ENCODE measurements at places on chromosomes 1 and 21. TPM values are rescaled to one million over a fixed set of nuclear protein-coding genes. Genes with fewer than 3 reads are reported as not detected.

RALGPS2 gene
- total RNA-seq: 2.4 TPM

NPL gene
- total RNA-seq: 3.4 TPM

TLCD4 gene
- not detected for total RNA-seq

PRR9 gene
- not detected for total RNA-seq

ALX3 gene
- total RNA-seq: not detected

TMEM269 gene
- total RNA-seq: 0.55 TPM

NAV1 gene
- total RNA-seq: 1.2 TPM

NMNAT2 gene
- total RNA-seq: not detected

SPRR1B gene
- not detected for total RNA-seq

OR2AJ1 gene
- total RNA-seq: not detected

KDF1 gene
- not detected for total RNA-seq

OR2G6 gene
- not detected for total RNA-seq

NOS1AP gene
- total RNA-seq: not detected

RBM11 gene
- not detected for total RNA-seq

SH2D1B gene
- total RNA-seq: 19.5 TPM

TRABD2B gene
- total RNA-seq: not detected

FMO3 gene
- total RNA-seq: not detected

FAM163A gene
- not detected for total RNA-seq

C1orf116 gene
- total RNA-seq: not detected

RHEX gene
- total RNA-seq: not detected

OPRD1 gene
- not detected for total RNA-seq

C8B gene
- not detected for total RNA-seq

WLS gene
- total RNA-seq: not detected

ELAVL4 gene
- not detected for total RNA-seq

VWA5B1 gene
- not detected for total RNA-seq
